ENCODE measurements at places on chromosomes 11 and 22.

DNA sequence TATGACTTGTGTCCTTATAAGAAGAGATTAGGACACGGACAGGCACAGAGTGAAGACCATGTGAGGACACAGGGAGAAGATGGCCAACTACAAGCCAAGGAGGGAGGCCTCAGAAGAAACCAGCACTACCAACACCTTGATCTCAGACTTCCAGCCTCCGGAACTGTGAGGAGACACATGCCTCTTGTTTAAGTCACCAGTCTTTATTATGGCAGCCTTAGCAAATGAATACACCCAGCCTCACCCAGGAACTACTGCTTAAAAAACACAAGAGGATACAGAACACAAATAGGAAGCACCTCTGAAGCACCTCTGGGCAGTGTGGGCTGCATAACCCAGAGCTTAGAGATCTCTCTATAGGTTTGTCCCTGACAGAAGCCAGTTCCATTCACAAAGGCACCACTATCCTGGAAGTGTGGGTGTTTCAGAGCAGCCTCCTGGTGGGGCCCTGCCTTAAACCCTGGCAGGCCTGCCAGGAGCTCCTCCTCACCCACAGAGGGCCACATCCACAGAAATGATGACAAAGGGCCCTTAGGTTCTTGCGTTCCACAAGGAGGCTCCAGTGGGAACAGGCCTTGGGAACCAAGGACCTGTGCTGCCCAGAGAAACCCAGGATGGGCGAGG, 58.8 kb downstream of the CHRDL2 start:
- DNase-seq, result no peak

GRCh38 chr11:59218893-59219292, 6.2 kb upstream of the MPEG1 start:
- DNase-seq, result no peak

- no peak for DNase-seq
These were observed 22.6 kb downstream of the DCUN1D5 start for GRCh38 chr11:103069367-103069766.

DNA sequence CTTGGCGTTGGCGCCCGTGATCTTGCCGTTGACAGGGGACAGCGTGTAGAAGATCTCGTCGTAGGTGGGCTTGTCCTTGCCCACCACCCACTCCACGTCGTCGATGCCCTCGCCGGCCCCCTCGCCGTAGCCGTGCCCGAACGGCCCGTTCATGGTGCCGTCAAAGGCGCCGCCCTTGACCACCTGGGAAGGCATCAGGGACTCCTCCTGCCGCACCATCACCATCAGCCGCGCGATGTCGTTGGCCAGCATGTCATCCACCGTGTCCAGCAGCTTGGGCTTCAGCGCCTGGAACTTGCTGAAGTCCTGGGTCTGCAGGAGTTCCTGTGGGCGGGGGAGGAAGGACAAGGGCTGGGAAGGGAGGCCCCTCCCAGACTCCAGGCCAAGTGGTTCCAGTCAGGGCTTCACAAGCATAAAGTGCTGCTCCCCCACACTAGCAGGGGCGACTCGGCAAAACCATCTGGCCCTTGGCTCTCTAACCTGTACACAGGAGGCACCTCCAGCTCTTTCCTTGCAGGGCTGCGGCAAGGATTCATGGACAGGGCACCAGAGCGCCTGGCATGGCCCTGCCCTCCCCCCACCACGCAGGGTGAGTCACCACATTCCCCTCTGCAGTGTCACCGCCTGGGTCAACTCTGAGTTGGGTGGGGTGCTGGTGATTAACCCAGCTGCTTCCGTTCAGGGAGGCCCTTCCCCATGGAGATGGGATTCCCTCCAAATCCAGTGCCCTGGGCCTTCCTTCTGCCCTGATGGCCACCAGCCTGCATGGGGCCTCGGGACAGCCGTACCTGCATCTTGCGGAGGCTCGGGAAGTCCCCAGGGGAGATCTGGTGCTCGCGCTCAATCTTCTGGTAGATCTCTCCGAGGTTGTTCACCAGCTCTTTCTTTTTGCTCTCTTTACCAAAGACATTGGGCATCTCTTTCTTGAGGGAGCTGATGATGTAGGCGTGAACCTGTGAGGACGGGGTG, 10.4 kb upstream of the CDC42BPG start:
- peak; percentile 86 for DNase-seq

GRCh38 chr11:63779039-63779438, 10.5 kb upstream of the ZFTA start:
- no peak for DNase-seq

DNA sequence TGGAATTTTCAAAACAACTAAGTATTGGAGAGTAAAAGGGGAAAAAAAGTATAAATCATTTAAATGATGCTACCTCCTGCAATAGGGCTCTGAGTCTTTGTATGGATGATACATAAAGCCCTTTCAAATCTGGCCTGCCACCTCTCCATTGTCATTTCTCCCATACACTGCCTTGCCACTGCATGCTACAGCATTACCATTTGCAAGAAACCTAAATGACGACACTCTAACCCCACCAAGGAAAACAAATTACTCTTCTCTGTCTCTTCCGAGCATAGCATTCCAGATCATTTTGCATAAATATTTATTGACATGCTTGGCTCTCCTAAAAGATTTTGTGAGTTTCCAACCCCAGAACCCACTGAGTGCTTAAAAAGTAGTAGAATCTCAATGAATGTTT, 34.5 kb upstream of the PRSS23 start:
- DNase-seq, result no peak

DNA sequence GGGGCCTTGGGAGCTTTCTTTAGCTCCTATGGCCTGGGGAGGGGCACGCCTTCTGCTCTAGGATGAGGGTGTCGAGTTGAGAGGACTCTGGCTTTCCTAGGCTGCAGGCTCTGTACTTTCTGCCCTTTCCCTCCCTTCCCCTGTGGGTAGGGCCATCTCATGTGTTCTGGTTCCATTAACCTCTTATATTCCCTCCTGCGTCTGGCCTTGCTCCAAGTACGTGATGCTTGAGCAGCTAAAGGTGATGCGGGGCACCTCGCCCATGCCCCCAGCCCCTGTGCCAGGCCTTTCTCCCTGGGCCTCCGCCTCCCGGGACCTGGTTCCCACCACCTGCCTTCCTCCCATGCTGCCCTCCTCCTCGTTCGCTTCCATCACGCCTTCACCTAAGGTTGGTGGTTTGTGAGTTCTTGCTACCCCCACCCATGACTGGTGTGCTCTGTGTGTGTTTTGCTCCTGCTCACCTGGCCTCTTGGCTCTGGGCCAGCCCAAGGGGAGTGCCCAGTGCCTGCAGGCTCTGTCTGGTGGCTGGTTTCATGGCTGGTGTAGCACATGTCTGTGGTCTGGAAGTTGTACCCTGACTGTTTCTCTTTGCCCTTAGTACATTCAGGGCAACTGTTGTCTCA, 34.1 kb downstream of the PHLDB1 start:
- no peak for DNase-seq

Data from brain microvascular endothelial cell (primary cell).